ENCODE measurements at places on chromosomes 5 and 9.

DNA sequence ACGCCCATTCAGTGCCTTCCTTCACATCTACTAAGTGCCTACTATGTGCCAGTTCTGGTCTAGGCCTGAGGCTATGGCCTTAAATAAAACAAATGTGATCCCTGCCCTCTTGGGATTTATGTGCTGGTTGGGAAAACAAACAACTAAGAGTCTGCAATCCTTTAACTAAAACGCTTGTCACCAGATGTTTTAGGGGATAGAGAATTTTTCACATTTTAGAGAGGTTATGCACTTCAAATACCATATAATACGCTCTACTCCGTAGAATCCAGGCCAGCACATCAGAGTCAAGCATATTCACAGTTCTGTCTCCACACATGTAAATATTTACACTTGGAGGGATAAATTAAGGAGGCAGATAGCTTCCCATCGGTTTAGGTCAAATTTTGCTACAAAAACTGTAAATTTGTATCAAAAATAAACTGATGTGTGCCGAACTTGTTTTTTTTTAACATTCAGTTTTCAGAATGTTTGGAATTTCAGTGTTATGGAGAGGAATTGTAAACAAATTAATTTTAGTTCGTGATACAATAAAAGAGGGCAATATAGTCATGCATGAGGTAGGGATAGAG lies 22.0 kb upstream of the ADRA1B start:
- no peak for DNase-seq

- no peak for DNase-seq
Observed at GRCh38 chr9:128419061-128419925, 1.4 kb upstream of the CERCAM start.

DNA sequence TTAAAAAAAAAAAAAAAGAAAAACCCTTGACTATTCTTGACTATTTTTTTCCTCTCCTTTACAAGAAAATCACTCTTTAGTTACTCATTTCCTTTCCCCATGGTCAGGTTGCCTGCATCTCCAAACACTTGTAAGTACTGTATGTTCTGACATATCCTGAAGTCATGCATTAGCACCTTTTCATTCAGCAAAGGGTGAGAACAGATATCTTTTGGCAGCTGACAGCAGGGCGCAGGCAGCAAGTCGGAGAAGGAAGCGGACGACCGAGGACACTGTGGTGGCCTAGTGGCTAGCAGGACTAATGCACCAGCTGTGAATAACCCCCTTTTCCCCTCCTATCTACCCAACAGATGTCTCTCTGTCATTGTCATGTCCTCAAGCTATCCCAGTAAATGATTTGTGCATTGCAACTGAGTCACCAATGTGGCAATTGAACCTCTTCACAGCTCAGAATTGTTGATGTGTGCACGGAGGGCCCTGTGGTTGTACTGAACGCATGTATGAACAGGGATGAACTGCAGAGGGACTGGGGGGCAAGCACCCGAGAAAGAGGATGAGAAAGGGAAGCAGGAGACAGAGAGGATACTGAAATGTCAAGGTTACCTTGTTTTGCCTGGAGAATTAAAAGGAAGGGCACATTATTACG lies 996.0 kb upstream of the ARRDC3 start:
- DNase-seq = no peak

- no peak for DNase-seq
Observed at GRCh38 chr5:95731571-95732554, 727 bp downstream of the RHOBTB3 start.

DNA sequence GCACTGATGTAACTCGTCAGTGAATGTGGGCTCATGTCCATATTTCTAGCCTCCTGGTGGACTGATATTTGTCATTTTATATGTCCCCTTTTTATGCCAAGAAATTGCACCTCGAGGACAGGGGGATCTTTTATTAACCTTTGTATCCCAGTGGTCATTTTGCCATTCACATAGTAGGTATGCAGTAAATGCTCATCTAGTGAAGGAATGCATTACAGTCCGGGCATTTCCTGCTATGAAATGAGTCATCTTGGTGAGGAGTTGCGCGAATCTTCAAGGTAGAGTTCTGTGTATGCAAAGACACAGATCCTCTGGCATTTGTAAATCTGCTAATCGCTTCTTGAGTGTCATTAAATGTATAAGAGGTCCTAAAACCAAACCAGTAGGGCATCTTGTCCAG lies 755.5 kb upstream of the ADAMTS16 start:
- DNase-seq = no peak

GRCh38 chr5:111765613-111766571 lies 8.9 kb upstream of the NREP start:
- no peak for DNase-seq

DNA sequence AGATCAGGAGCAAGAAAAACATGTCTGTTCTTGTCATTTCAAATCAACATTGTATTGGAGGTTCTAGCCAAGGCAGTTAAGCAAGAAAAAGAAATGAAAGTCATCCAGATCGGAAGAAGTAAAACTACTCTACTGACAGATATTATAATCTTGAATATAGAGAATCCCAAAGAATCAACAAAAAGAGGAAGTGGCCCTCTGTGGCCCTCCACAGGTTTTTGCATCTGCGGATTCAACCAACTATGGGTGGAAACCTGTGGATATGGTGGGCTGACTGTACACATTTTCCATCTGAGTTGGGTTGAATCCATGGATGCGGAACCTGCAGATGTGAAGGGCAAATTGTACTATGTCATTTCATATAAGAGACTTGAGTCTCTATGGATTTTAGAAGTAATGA lies 35.1 kb downstream of the GAS1 start:
- DNase-seq = no peak

GRCh38 chr5:166726406-166726805 lies 1565.0 kb upstream of the WWC1 start:
- DNase-seq = no peak

GRCh38 chr5:140346348-140347221 lies at the start of gene HBEGF:
TSS of gene HBEGF (minus strand) at chr5:140346603. CDS start at chr5:140346328, 275 bp downstream.
- DNase-seq = no peak

- DNase-seq = no peak
Observed at GRCh38 chr9:32092031-32092430, 292.4 kb upstream of the ACO1 start.

- no peak for DNase-seq
Observed at GRCh38 chr9:114957558-114957957, 27.2 kb upstream of the TNFSF8 start.

DNA sequence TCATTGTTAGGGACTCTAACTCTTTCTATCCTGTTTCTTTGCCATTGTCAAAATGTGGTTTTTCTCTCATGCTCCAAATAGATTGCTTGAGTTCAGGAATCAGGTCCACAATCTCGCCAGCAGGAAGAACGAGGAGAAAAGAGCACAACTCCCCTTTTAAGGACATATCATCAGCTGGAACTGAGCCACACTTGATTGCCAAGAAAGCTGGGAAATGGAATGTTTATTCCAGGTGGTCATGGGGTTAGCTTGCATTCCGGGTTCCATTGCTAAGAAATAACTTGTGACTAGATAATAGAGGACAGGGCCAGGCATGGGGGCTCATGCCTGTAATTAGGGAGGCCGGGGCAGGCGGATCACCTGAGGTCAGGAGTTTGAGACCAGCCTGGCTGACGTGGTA lies 32.4 kb upstream of the C9orf57 start:
- no peak for DNase-seq

- DNase-seq = no peak
Observed at GRCh38 chr9:137382444-137383080, 40.4 kb downstream of the EXD3 start.

DNA sequence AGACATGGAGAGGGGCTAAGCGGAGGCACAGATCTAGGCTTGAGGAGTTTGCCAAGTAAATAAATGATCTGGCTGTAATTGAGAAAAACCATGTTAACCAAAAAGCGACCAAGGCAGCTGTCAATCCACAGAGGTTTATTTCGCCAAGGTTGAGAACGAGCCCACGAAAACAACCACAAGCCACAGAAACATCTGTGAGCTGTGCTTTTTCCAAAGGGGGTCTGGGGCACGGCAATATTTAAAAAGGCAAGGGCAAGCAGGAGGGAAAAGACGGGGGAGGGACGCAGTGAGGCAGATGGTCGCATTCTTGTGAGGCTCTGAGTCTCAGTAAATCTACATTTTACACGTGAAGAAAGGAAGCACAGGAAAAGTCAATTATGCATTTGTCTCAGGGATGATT lies 25.4 kb downstream of the CCT5 start:
- DNase-seq = no peak

GRCh38 chr9:27586304-27586703 lies 13.0 kb upstream of the C9orf72 start:
- no peak for DNase-seq

- DNase-seq = no peak
Observed at GRCh38 chr5:1467341-1468246, 22.4 kb upstream of the SLC6A3 start.

GRCh38 chr5:67059744-67060490 lies 136.7 kb downstream of the CD180 start:
- DNase-seq = no peak

DNA sequence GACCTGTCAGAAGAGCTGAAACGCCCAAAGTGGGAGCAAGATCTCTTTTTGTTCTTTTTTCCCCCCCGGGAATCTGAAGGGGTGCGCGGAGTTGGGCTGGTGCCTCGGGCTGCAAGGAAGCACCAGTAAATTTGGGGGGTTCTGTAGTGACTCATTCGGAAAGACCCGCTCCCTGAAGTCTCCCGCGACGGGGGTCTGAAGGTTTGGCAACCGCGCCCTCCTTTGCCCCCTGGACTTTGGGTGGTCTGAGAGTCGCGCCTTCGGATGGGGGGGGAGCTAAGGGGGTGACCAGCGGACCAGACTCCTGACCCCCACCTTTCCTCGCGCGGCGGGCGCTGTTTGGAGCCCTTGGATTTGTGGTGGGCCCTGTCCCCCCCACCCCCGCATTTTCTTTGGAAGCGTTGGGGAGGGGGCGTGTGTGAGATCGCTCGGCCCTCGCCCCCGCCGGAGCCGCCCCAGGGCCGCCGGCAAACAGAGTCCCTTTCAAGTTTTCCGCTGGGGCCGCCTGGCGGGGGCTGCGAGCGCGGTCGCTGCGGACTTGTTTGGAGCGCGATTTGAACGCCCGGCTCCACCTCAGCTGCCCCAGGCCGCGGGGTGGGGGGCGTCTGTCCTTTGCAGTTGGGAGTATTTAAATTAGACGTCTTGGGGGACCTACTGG lies 2.0 kb downstream of the CXXC5 start:
- no peak for DNase-seq

DNA sequence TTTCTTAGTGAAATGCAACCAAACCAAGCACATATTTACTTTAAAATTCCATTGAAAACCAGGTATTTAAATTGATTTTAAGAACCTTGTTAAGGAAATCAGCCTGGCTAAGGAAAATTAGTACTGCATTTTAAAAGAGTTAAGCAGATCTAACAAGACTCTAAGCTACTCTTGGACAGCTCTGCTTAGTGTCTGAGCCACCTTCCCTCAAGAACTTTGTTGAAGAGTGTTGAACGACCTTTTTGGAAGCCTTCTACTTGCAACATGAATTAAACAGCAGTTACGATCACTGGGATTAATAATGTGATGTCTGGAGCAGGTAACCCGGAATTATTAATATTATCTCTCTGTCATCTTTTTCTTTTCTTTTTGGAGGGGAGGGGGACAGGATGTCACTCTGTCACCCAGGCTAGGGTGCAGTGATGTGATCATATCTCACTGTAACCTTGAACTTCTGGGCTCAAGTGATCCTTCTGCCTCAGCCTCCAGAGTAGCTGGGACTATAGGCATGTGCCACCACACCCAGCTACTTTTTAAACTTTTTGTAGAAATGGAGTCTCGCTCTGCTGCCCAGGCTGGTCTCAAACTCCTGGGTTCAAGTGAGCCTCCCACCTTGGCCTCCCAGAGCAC lies 74.7 kb downstream of the ANKRD55 start:
- DNase-seq = no peak

- DNase-seq = no peak
Observed at GRCh38 chr5:110588286-110588980, 138.0 kb downstream of the TMEM232 start.

DNA sequence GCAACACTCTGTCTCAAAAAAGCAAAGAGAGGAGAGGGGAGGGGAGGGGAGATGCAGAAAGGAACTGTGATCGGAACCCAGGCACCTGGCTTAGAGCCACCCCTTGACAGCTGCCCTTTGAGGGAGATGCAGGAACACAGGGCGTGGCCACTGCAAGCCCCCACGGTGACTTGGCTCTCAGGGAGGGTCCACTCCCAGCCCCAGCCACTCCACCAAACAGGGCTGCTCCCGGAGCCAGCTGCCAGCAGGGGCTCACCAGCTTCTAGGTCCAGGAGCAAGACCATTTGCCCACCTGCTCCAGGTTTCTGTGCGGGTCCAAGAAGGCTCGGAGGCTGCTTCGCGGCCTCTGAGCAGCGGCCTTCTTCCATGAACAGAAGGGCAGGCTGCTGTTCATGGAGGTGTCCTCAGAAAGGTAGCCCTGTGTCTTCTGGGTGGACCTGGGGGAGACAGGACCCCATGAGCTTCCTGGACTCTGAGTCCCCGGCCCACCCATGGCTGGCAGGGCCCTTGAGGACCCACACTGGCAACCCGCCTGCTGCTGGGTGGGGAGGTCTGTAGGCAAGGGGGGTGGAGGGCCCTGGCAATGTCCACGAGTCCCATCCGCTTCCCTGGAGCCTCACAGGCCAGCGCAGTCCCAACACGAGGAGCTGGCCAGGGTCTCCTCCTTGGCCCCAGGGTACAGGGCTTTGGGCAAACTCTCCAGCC lies 7.9 kb downstream of the C9orf50 start:
- DNase-seq = no peak

- DNase-seq = no peak
Observed at GRCh38 chr9:136328622-136329041, 1.3 kb downstream of the GPSM1 start.

GRCh38 chr5:101783241-101784013 lies 512.7 kb downstream of the SLCO4C1 start:
- no peak for DNase-seq

DNA sequence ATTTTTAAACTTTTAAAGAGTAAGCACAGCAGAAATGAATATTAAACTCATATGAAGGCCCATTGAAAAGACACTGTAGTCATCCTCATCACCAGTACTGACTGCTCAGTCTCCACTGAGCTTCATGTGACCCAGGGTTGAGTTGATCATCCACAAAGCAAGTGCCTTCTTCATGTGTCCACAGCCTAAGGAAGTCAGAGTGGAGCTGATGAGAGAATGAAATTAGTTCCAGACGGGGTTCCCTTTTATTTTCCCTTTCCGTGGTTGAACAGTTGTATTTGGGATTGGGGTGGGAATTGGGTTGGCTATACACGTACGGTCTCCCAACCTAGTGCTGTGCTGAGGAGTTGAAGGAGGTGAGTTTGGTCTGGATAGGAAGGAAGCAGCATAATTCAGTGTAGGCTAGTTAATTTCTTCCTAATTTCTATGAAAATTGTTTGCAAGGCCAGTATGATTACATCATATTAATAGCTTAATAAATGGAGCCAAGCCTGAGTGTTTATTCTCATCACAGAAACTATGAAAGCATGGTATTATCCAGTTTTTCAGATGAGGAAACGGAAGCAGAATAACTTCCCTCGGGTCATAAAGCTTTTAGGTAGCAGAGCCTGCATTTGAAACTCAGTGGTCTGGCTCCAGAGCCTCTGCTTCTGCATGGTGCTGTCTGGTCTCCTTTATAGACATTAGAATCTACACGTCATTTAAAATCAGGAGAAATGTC lies 103.9 kb upstream of the DMRT1 start:
- no peak for DNase-seq

Data from stimulated activated CD4-positive, alpha-beta T cell treated with anti-CD3 and anti-CD28 coated beads, Interleukin-1b, Interleukin-23, amount 100 ng/mL, for 1 hour (primary cell).